Diencephalon (tissue), 1 donor: ENCODE measurements at places on chromosomes 13 and 19. TPM values are rescaled to one million over a fixed set of nuclear protein-coding genes. Genes with fewer than 3 reads are reported as not detected.

Gene ZNF211
- 30.7 TPM for total RNA-seq

Gene ETV2
- 0.46 TPM for total RNA-seq

Gene C19orf18
- not detected for total RNA-seq

Gene PDE4A
- total RNA-seq = 9.0 TPM

Gene IGFL1
- not detected for total RNA-seq

Gene ZNF549
- total RNA-seq = 19.6 TPM

Gene CA11
- 21.9 TPM for total RNA-seq

Gene GFY
- not detected for total RNA-seq

Gene ATP8A2
- 77.0 TPM for total RNA-seq

Gene GRIK5
- total RNA-seq = 23.8 TPM

Gene ZNF835
- 12.7 TPM for total RNA-seq

Gene ZNF439
- total RNA-seq = 32.3 TPM

Gene GAPDHS
- total RNA-seq = not detected

Gene KLF16
- 4.6 TPM for total RNA-seq

Gene PRTN3
- 1.8 TPM for total RNA-seq

Gene CEACAM3
- total RNA-seq = not detected

Gene CCDC169
- total RNA-seq = 4.4 TPM

Gene ACP7
- total RNA-seq = not detected

Gene FFAR3
- 0.23 TPM for total RNA-seq
